ENCODE measurements at places on chromosomes 3 and 15.
A peak's percentile ranks its signal among the peaks of the same experiment; 100 is the strongest.

DNA sequence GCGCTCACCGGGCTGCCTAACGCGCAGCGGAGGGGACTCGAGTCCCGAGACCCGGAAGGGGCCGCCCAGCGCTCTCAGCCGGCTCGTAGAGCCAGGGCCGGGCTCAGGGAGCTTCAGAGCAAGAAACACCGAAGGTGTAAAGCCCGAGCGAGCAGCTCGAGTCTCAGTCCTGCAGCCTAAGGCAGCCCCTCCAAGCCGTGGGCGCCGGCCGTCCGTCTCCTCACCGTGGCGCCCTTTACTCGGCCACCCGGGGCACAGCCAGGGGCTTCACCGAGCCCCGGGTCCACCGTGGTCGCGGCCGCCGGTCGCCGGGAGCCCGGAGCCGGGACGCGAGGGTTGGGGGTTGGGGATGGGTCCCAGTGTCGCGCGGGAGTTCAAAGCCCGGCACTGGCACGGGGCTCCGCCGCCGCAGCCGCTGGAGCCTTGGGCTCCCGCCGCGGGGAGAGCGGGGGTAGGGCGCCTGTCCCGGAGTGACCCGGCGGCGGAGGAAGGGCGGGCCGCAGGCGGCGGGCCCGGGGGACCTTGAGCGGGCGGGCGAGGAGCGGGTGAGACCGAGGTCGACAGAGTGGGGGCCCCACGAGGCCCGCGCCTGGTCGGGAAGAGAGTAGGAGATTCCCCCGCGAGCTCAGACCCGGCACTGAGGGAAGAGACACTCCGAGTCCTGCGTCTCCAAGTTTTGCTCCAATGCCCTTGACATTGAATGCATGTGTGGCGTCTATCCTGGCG, 26.9 kb upstream of the THRB start:
- peak; percentile 59 for DNase-seq

DNA sequence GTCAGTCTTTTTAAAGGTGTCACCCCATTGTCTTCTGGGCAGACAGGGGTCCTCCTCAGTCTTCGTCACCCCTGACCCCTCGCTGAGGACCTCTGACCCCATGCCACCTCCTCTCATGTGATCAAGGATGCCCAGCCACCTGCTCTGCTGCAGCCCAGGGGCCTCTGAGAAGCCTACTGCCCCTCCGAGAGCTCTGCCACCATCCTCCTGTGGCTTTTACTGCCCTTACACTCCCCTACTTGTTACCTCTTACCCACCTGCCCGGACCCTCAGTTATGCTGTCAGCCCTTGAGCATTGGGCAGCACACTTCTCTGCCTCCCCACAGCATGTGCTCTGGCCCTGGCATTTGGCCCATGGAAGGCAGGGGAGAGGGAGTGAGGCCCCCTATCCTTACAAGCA, 123.2 kb downstream of the LRRK1 start:
- no peak for DNase-seq

DNA sequence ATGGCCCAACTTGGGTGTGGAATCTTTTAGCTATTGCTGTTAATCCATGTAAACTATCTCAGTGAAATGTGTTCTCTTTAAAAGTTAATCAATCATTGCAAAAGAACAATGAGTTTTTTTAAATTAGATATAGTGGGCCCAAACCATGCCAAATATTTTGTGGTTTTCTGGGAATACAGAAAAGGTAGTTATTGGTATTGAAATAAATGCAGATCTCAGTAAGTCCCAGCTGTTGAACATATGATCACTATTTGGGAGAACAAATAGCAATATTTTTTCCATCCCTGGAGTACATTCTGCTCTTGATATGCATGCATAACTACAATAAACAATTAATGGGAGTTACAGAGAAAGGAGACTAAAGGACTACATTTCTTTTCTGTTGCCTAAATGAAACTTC, 36.0 kb upstream of the LEKR1 start:
- DNase-seq = no peak

DNA sequence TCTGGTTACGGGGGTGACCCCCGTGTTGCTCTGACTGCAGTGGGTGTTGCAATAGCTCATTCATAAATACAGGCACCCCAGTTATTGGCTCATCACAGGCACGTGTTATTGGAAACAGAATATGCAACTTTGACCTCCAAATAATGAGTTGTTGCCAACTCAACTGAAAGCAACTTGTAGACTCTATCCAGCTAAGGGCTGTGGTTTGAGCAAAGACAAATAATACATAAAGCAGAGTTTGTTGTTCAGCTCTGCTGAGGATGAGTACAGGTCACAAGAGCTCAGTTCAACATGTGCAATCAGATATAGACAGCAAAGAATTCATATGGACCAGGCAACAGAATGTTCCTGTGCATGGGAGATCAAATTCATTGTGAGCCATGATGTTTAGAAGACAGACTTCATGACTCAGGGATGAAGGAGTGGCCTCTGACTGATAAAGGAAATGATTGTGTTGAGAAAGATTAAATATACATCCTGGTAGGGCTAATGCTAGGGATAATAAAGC, 87.6 kb upstream of the LRIG1 start:
- no peak for DNase-seq

- DNase-seq = no peak
Observed at GRCh38 chr3:13634615-13635014, 85.7 kb downstream of the FBLN2 start.

GRCh38 chr3:4001976-4002375, 202.7 kb downstream of the LRRN1 start:
- no peak for DNase-seq

GRCh38 chr3:196096382-196096953, 14.6 kb upstream of the TFRC start:
- peak; percentile 63 for DNase-seq

DNA sequence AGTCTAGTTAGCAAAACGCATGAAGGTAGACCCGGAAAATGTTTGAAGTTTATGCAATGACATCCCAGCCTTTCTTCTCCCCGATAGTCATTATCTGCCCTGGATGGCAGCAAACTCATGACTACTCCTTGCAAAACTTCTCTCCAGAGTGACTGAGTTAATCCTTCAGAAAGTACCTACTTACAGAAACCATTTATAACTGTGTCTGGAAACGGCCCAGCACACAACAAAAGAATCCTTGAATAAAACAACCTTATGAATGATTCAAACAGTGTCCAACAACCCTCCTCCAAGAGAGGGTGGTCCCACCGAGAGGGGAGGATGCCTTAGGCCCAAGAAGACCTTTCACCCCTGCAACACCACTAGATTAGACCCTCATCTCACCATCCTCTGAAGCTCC, 14.2 kb downstream of the ST8SIA2 start:
- no peak for DNase-seq

GRCh38 chr15:99502661-99503060, 63.1 kb upstream of the MEF2A start:
- no peak for DNase-seq

GRCh38 chr3:171841620-171842000, 1.5 kb upstream of the TMEM212 start:
- no peak for DNase-seq

DNA sequence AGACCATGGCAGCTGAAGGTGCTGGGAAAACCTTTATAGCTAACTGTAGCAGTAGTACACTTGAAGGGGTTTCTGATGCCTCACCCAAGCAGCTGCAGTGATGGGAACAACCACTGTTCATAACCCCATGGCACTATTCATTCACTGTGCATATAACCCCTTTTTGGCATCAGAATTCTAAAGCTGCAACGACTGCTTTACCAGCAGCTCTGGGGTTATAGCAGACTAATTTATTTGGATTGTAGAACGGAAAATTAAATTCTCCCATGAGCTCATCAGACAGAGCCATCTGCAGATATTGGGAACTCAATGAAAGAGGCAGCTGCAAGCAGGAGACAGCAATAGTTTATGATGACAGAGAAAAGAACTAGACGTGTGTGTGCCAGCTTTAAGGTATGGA, 28.6 kb downstream of the TFDP2 start:
- DNase-seq = no peak

DNA sequence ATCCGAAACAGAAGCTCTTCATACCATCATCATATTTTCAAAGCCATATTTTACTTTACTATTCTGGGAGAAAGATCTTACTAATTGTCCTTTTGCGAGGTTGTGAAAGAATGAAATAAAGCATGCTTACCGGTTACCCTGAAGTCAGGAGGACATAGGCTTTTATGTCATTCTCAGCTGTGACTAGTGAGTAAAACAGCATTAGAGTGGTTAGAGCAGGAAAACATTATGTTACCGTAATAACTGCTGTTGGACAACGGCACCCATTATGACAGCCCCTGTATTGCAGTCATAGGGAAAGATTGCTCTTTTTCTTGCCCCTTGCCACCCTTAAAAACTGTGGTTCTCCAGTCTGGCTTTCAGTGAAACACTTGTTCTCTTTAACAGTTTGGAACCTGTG, 1035.7 kb downstream of the ZPLD1 start:
- no peak for DNase-seq

- peak; percentile 68 for DNase-seq
Observed at GRCh38 chr3:142586803-142587406, 8.4 kb upstream of the ATR start.

- DNase-seq = no peak
Observed at GRCh38 chr3:127329631-127330285, 41.9 kb upstream of the PRR20G start.

DNA sequence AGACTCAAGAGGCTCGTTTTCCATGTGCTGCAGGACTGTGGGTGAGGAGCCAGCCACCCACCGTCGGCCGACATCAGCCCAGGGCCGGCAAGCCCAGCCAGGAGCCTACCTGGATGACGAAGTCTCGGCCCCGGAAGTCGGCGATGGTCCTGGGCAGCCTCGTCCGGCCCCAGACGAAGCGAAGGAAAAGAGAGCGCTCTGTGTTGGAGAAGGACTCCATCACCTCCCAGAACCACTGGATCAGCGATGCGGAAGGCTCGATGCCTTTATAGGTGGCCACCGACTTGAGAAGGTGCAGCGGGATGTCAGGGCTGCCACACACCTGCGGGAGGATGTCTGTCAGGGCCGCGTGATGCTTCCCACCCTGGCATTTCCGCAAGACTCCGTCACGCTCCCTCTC, 13.8 kb upstream of the OCA2 start:
- DNase-seq = no peak

DNA sequence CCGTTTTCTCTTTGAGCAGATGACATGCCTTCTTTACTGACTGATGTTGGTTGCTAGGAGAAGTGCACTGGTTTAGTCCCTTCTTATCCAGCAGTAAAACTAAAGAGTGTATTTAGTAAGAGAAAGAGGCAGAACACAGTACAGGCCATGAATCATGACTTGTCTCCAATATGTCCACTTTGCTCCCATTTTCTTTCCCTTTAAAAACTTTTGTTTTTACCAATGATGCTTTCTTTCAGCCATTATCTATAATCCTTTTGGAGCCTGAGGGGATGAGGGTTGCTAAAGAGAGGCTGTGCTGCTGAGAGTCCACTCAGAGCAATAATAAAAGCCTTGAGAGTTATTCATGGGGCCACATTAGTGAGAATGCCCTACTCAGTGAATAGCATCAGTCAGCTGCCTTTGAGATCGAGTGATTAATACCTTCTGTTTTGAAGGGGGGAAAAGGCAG, 12.2 kb downstream of the ROBO2 start:
- no peak for DNase-seq

DNA sequence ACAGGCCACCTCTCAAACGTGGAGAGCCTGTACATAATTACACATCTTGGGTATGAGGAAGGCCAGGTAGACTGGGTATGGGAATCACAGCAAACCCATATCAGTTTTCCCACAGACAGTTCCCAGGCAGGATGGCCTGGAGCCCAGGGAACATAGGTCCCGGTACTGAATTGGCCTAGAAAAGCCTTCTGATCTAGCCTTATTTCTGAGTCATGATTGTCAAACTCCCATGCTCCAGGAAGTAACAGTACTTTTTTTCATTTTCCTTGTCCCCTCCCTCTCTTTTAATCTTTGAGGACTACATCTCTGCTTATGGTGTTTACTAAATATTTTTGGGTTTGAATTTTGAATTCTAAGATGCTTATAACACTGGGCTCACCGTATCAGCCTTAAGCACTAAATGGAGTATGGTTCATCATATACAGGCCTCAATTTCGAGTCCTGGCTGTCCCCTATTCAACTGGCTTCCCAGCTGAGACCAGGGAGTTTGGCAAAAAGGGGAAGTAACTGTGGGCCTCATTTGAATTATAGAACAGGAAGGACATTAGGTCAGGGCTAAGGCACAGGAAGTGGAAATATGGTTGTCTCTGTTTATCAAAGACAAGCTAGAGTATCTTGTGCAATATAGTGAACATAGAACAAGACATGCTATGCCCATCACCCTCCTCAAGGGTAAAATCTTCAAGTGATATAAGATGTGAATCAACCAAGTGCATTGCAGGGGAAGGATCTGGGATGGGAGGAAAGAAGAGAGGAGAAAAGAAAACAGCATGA, 494.6 kb downstream of the NTRK3 start:
- peak; percentile 88 for DNase-seq

DNA sequence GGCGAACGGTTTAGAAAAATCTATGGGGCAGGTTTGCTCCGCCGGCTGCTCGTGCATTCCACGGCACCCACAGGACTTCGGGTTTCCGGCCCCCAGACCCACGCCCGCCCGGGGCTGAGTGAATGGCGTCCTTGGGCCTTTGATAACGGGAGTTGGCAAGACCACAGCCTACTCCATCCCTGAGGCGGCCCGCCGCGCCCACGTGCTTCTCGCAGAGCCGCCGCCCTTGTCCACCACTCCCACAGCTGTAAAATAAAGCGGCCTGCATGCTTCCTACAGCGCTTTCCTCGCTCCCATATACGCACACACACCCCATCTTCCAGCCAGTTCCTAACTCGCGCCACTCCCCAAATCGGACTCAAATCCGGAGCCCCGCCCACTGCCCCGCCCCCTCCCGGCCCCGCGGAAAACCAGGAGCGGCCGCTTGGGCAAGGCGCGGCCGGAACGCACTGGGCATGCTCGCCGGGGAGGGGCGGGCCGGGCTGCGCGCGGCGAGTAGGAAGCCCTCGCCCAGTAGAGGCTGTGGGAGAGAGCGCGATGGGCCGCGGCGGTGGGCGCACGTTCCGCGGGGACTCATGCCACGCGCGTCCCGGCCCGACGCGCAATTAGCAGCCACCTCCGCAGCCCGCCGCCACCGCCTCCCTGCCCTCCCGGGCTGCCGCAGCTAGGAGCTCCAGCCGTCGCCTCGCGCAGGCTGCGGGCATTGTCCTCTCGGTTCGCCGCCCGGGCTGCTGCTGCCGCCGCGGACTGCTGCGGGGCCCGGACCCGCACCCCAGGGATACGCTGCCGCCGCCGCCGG, at the start of gene RAP2B:
RAP2B (plus strand) TSS at position 513 of the 799 bp plus-strand sequence. CDS start 468 bp downstream, outside the sequence.
- DNase-seq = peak; percentile 98

DNA sequence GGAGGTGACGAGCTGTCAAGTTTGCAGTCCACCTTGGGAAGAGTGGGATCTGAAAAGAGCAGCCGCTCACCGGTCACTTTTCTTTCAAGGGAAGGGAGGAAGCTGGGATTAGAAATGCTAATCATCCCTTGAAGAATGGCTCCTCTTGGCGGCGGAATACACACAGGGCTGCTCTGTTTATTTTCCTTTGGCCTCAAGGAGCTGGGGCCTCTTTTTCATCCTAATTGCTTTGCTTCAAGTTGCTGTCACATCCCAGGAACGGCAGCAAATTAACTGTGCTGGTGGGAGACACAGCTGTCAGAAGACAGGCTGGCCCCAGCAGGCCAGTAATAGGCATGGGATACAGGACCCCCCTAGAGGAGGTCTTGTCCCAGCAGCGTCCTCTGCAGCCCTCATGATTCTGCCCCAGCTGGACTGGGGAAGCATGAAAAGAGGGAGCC, 6.7 kb downstream of the KBTBD13 start:
- no peak for DNase-seq
